CD4-positive, alpha-beta memory T cell (primary cell): ENCODE measurements at places on chromosomes 11 and 22. TPM values are rescaled to one million over a fixed set of nuclear protein-coding genes. Genes with fewer than 3 reads are reported as not detected.

KRTAP5-4 gene
- polyA plus RNA-seq, result not detected

TMPRSS6 gene
- not detected for polyA plus RNA-seq

CD3D gene
- polyA plus RNA-seq, result 1,046 TPM

NXPE1 gene
- not detected for polyA plus RNA-seq

TRIM48 gene
- not detected for polyA plus RNA-seq

TIMP3 gene
- not detected for polyA plus RNA-seq

DUSP8 gene
- not detected for polyA plus RNA-seq

ANO3 gene
- polyA plus RNA-seq, result not detected
